HS-5 (cell line): ENCODE measurements at places on chromosomes 2 and 18.

DNA sequence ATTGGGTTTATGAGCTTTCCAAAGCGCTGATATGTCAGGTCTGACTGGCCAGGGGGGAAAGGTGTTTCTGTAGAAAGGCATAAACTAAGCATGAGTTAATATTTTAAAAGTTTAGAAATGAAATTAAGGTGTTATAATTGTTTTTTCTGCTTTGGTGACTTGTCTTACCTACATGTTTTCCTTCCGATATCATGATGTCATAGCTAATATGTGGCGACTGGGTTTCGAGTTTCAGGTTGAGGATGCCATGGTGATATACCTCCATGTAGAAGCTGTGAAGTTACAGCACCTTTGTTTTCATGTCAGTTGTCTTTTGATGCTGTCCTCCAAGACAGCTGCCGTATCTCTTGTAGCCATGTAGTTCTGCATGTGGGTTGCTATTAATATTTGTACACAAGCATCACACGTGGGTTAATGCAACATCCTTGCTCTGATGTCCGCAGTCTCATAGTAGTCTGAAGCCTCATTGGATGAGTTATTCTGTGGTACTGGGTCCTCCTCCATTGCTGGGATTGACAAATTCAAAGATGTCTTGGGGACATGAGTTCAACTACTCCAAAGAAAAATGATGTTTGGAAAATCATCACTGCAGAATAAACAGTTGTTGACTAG is 230.6 kb downstream of the PRKCE start:
- no peak for DNase-seq

DNA sequence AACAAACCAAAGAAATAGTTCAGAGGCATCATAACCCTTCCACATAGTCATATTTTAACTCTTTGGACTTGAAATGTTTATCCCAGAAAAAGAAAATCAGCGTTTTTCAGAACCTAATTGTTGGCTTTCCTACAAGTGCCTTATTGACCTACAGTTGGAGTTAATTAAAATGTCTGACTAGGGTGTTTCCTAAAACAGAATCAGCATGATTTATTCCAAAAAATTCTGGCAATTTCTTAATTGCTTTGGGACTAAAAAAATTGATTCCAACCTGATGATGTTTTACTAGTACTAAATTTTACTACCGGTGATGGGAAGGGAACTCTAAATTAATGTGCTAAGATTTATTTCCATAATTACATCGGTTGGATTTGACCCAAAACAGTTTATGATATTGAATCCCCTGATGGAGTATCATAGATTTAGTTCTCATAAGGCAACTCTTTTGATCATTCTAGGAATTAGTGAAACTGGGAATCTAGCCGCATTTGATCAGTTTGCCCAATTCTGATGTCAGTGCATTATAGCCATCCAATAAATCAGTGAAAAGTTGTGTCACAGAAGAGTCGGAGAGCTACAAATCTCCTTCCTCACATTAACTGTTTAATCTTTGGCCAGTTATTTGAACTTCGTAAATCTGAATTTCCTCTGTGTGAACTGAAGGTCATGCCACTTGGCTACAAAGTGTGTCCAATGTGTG is 134.3 kb upstream of the DSEL start:
- DNase-seq: no peak

DNA sequence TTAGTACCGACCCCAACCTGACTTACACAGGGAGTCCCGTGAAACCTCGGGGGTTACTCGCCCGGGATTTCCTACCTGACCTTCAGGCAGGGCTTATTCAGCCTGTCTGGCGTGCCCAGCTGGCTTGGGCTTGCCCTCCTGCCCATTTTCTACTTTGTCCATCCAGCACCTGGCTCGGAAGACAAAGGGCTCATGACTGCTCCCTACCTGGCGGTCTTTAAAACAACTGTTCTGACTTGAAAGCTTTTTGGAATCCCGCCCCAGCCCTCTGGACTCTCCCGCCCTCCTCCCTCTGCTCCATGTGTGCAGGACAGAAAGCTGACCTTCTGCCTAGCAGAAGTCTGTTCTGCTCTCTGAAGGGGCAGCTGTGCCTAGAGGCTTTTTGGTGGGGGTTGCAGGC is 43.1 kb downstream of the ACKR3 start:
- DNase-seq: no peak

DNA sequence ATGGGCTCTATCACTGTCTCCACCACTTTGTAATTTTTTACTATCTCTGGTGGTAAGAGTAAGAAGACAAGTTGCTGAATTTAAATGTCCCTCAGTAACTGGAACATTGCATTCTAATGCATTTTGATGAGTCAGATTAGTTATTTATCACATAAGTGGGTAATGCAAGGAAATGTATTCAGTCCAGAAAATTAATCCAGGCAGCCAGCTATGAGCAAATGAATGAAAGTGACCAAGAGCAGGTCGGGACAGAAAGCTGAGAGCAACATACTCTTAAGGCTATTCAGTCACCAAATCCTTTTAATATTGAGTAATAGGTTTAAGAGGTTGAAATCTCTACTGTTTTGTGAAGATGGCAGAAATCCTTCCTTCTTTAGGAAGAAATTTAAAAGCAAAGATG is 265.5 kb upstream of the PARD3B start:
- DNase-seq: no peak

GRCh38 chr2:100126897-100127401 is 15.4 kb downstream of the AFF3 start:
- DNase-seq: no peak

DNA sequence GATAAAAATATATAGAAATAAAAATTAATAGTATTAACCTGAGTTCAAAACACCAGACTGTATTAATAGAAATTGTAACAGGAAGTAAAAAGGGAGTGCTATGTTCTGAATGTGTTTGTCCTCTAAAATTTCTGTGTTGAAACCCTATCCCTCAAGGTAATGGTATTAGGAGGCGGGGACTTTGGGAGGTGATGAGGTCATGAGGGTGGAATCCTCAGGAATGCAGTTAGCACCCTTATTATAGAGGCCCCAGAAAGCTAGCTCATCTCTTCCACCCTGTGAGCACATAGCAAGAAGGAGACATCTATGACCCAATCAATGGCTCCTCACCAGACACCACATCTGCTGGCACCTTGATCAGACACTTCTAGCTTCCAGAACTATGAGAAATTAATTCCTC is 124.5 kb downstream of the CMPK2 start:
- DNase-seq: no peak

GRCh38 chr2:182368996-182369395 is 57.8 kb downstream of the PDE1A start:
- DNase-seq: no peak

DNA sequence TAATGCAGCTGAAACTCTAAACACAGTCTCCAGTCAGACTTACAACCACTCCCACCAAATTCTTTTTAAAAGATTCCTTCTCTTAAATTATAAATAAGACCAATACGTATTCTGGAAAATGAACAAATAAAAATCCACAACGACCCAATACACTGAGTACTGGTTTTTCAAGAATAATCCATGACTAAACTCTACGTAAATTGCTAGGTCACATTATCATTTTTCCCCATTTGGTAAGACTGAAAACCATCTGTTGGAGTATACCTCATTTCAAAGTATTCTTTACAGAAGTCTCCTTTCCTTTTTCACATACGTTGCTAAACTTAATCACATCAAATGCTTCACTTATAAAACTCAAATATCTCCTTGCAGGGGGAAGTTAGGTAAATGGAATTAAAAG is 6.0 kb downstream of the ZNF516 start:
- no peak for DNase-seq

DNA sequence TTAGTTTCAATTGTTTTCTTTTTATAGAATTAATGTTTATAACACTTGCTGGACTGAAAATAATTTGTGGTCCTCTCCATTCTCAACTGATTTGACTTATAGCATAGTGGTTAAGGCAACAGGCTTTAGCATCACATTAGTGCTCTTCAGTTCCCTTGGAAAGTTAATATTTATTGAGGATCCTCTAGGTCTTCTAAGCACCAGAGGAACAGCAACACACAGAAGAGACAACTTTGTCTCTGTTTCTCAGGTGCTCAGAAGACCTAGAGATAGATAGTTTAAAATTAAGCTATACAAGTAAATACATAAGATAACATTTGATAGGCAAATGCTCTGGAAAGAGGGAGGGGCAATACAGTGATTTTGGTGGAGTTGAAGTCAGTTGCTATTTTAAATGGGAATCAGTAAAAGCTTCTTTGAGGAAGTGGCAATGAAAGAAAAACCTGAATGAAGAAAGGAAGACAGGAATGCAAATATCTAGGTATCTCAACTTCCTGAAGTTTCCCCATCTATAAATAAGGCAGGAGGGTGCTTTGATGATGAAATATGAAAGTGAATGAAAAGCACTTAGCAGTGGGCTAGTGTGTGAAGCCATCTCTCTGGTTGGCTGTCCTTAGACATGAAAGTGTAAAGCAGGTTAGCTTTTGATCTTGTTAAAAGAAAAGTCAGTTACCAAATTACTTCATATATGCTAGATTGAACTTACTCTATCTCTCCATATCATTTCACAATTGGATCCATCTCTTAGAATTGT is 7.9 kb downstream of the NEUROD1 start:
- no peak for DNase-seq

- no peak for DNase-seq
Measured at GRCh38 chr2:138293045-138293444, 208.5 kb upstream of the SPOPL start.

GRCh38 chr18:29512203-29512602 is 1335.3 kb upstream of the CDH2 start:
- no peak for DNase-seq

DNA sequence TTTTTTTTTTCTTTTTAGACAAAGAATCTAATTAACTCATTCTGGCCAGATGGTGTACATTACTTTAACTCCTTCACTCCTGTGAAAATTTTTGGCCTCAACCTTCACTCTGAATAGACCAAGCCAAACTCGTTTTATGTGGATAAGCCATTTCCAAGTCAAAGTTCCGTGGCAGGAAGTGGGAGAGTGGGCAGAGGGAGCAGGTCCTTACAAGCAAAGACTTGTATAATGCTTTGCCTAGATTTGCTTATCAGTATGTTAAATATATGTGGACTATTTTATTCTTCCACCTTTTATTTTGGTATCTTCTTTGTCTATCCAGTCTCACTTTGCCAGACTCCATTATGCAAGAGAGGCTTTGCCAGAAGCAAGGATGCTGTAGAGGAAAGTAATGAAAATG is 178.1 kb upstream of the TNP1 start:
- no peak for DNase-seq

DNA sequence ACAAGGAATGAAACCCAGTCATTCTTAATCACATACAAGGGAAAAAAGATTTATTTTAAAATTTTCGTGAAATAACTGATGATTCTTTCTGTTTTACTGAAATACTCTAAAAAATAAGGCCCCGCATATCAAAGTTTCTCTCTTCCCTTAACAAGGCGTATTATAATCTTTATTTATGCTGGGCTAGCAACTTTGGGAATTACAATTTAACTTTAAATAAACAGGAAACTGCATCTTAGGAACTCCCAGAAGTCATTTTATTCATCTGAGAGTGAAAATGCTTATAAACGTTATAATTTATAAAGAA is 166.7 kb downstream of the TCF4 start:
- DNase-seq: no peak

DNA sequence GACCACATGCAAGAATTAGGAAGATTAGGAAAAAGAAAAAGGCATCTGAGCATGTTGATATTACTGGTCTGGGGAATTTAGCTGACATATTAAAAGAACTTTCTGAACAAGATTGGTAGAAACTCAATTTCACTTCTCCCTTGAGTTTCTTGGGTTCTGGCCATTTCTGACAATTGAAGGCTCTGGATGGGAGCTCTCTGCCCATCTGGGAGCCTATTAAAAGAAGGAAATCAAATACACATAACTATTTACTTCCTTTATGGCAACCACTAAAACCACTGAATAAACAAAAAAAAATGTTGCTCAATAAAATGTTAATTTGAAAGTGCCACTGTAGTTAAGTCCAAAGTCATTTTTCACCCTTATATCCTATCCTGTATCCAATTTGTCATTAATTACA is 216.8 kb upstream of the HNMT start:
- DNase-seq: no peak

DNA sequence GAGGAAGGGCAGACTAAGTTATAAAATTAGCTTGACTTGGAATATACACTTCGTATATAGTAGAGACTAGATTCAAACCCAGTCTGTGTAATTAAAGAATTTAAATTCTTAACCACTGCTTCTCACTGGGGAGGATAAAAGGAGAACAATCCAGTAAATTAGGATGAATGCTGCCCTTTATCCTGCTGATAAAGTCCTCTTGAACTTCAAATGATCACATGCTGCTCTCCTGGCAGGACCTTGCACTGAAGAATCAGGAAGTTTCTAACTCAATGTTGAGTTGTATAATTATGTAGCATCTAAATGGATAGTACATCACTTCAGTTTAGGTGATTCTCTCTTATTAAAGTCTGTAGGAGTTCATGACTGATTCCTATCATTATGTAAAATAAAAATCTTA is 1179.7 kb downstream of the DSC3 start:
- DNase-seq: no peak

GRCh38 chr2:60939622-60940021 is 58.2 kb downstream of the REL start:
- DNase-seq: no peak

GRCh38 chr2:100676346-100676745 is 113.6 kb downstream of the PDCL3 start:
- DNase-seq: no peak

- DNase-seq: no peak
Measured at GRCh38 chr2:217868265-217868892, 134.4 kb downstream of the TNS1 start.

DNA sequence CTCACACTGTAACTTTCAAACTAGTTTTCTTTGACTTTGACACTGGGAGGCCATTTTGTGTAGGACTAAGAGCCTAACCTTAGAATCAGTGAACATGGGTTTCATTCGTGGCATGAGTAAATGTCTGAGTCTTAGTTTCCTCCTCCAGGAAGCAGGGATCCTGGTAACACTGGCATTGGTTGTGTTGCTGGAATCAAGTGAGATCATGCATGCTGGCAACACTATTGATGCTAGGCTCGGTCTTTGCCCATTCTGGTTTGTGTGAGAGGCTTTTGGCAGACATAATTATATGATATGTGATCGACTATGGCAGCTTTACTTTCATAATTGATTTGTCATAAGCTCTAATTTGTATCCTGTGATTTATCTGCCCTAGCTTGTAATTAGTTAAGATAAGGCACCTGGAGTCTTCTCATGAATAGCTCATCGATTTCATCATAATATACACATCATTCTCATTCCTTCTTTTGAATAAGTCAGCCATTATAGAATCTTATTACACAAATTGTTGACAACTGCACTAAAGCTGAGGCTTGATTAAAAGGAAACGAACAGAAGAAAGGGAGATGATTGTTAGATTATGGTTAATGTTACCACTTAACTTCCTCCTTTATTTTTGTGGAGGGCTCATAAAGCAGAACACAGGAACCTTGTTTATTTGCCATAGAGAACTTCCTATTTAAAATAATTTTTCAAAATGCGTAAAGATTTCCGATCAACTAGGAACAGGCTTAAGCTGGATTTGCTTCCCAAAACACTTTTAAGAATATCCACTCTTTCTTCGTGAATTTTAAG is 12.6 kb downstream of the PPP1R1C start:
- DNase-seq: no peak
